Bronchial epithelial cell (primary cell): ENCODE measurements at places on chromosomes 16 and 17. TPM values are rescaled to one million over a fixed set of nuclear protein-coding genes. Genes with fewer than 3 reads are reported as not detected.

DNA sequence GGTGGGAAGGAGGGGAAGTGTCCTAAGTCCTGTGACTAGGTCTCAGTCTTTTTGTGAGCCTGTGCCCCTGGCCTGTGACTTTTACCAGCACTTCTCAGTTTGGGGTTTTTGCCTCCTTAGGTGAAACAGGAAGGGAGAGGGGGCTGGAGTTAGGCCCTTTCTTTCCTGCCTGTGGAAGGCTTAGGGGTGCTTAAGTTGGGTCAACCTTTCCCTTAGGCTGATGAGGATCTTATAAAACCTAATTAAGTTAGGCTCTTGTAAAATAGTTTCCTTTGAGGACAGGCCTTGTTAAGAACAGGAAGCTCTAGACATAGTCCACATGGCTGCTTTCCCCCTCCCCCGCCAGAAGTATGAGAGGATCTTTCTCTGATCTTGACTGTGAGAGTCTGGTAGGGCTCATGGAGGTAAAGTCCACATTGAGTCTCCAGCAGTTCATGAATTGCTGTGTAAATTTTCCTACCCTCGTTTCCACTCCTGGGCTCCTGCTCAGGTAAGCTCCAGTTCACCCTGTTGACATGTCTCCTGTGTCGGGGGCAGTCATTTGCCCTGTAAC, 17.0 kb upstream of the DNASE1 start:
- DNase-seq, result no peak

DNA sequence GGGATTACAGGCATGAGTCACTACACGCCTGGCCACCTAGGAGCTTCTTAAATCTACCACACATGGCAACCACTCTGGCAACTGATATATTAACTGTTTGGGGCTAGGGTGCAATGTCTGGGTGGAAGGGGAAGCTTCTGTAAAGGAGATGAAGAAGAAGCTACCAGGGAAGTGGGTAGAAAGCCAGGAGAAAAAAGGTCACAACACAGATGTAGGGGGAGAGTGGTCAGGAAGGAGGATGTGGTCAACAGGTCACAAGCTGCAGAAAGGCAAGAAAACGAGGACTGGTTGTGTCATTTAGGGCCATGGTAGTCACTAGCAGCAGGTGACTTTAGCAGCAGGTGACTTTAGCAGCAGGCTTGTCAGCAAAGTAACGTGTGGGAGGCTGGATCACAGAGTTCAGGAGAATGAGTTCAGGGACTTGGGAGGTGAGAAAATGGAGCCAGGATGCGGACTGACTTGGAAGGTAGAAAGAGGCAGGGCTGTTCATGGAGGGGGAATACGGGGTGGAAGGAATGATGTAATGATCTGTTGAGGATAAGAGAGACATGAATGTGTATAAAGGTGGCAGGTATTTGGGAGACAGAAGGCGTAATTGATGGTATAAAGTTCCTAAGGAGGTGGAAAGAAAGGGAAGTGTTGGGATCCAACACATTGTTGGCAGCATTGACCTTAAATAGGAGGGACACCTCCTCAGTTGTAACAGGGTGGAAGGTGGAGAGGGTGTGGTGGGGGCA, 16.3 kb upstream of the WFIKKN2 start:
- no peak for DNase-seq

- DNase-seq, result no peak
Measured at GRCh38 chr17:21679256-21680146, 12.8 kb upstream of the KCNJ18 start.

GRCh38 chr16:84782846-84783245, 36.9 kb upstream of the CRISPLD2 start:
- peak; percentile 13 for DNase-seq

Gene ARL5C
- not detected in 2 replicates for total RNA-seq

Gene KRT31
- total RNA-seq, result 0.26 TPM in 1 of 2 replicates, not detected in the other

Gene FOXN1
- total RNA-seq, result 0.38 TPM in 1 of 2 replicates, not detected in the other
